ENCODE measurements at places on chromosomes 4 and X. TPM values are rescaled to one million over a fixed set of nuclear protein-coding genes. Genes with fewer than 3 reads are reported as not detected.

GRCh38 chr4:182142176-182143085 is 100.8 kb upstream of the TENM3 start:
- peak overlapping the region; percentile 83 for H3K4me3 ChIP-seq
- no peak overlapping the region for H3K27ac ChIP-seq
- H3K36me3 ChIP-seq: no peaks in the 10 kb centered on the region
- no peak for DNase-seq
- peaks cover 34% of the 10 kb centered on the region for H3K4me1 ChIP-seq

- H3K27ac ChIP-seq: peak overlapping the region; percentile 85
- H3K27me3 ChIP-seq: no peaks in the 10 kb centered on the region
- H3K4me1 ChIP-seq: peaks cover 21% of the 10 kb centered on the region
- no peak overlapping the region for H3K4me3 ChIP-seq
- no peak for DNase-seq
Observed at GRCh38 chrX:12946406-12946805, 28.5 kb upstream of the TMSB4X start.

GRCh38 chr4:110508827-110509710 is 33.1 kb downstream of the ENPEP start:
- no peaks in the 10 kb centered on the region for H3K4me1 ChIP-seq
- H3K36me3 ChIP-seq: no peaks in the 10 kb centered on the region
- no peak overlapping the region for H3K4me3 ChIP-seq
- DNase-seq: no peak

The CTAG1A gene
- not detected for total RNA-seq
